Astrocyte of the spinal cord (primary cell): ENCODE measurements at places on chromosomes 12 and 14.

- DNase-seq: no peak
Observed at GRCh38 chr12:6699259-6699988, 1.2 kb downstream of the PIANP start.

- peak; percentile 19 for DNase-seq
Observed at GRCh38 chr14:100471441-100472093, 115.7 kb downstream of the BEGAIN start.

- DNase-seq: no peak
Observed at GRCh38 chr12:5459051-5459782, 27.3 kb downstream of the NTF3 start.

- DNase-seq: peak; percentile 10
Observed at GRCh38 chr14:23183479-23183878, at the start of gene SLC7A8. SLC7A8 (minus strand) TSS chr14:23183660; CDS start chr14:23182914, 746 bp downstream.

- DNase-seq: no peak
Observed at GRCh38 chr12:129961091-129961490, 57.3 kb upstream of the TMEM132D start.

DNA sequence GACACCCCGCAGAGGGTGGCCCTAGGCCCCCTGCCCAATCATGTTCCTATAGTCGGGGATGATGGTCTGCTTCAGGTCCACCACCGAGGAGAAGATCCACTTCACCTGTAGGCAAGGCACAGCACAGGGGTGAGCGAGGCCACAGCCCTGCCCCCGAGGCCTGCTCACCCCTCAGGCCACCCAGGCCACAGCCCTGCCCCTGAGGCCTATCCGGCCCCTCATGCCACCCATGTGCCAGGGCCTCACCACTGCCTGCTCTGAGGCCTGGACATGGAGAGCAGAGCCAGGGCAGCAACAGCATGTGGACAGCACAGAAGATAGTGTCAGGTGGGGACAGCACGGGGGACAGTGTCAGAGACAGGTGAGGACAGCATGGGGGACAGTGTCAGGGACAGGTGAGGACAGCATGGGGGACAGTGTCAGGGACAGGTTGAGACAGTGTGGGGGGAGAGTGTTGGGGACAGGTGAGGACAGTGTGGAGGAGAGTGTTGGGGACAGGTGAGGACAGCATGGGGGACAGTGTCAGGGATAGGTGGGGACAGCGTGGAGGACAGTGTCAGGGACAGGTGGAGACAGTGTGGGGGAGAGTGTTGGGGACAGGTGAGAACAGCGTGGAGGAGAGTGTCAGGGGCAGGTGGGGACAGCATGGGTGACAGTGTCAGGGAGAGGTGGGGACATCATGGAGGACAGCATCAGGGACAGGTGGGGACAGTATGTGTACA lies 239.7 kb downstream of the TMEM121 start:
- no peak for DNase-seq

- DNase-seq: no peak
Observed at GRCh38 chr12:51896236-51896635, 8.3 kb downstream of the ANKRD33 start.

DNA sequence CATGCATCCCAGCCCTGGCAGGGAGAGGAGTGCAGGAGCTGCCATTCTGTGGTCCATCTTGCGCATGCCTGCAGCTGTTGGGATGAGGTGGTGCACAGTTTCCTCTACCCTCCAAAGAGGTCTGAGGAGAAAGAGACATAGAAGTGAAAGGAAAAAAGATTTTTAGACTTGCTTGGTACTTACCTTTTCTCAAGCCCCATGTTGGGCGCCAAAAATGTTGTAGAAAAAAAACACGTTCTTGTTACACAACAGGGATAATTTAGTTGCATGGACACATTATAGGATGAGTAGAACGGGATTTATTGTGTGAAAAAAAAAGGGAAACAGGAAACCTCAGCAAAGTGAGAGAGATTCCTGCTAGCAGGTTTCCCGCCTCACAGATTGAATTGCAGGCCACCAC lies 244.4 kb upstream of the GARIN2 start:
- DNase-seq: peak; percentile 45

- no peak for DNase-seq
Observed at GRCh38 chr12:114984634-114985061, 300.7 kb upstream of the TBX3 start.
